ENCODE measurements at places on chromosomes 1 and 21. TPM values are rescaled to one million over a fixed set of nuclear protein-coding genes. Genes with fewer than 3 reads are reported as not detected.

The ETV3L gene
- not detected for total RNA-seq

DNA sequence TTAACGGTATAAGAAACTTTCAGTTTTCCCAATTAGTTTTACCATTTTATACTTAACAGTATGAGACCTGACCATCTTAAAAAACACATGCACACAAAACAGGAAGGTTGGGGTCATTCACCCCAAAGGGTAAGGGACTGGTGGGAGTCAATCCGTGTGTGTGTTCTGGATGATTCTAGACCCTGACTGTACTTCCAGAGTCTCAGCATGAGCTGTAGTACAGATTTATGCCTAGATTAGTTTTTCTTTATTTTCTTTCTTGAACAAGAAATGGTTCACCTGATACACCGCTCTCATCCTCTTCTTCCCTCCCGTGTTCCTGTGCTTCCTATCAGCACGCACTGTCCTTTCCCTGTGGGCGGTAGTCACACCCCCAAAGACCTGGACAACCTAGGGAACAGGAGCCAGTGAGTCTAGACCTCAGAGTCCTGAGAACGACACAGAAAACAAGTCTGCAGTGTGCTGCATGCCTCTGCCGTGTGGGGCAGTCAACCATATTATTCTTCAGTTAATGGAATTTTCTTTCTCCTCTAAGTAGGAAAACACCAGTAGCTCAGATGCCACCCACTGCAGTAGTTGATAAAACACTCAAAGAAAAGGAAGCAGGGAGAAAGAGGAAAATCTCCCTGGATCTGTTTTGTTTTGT lies 38.9 kb upstream of the MRPS6 start:
- no peak for DNase-seq
- H3K27me3 ChIP-seq = no peaks in the 10 kb centered on the region
- H3K4me3 ChIP-seq = no peak overlapping the region

The SERTAD4 gene
- 2.1 TPM for total RNA-seq

DNA sequence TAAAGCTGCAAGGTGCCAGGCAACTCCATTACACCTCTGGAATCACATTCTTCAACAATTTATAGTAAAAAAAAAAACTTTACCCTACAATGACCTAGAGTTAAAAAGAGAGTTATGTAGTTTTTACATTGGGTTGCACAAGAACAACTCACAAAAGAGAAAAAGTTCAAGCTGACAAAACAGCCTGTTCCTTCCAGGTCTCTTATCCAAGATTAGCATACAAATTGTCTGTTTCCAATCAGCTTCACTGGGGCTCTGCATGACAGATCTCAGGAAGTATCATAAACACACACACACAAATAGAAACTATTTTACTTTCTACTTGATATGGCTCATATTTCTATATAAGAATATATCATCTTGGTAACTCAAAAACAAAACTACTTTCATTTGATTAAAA lies 154.6 kb downstream of the PCNX2 start:
- no peaks in the 10 kb centered on the region for H3K36me3 ChIP-seq
- DNase-seq = no peak
- H3K27me3 ChIP-seq = no peaks in the 10 kb centered on the region
- H3K4me3 ChIP-seq = no peak overlapping the region
- H3K27ac ChIP-seq = no peak overlapping the region

The S100A5 gene
- total RNA-seq = not detected

- no peak for DNase-seq
- no peaks in the 10 kb centered on the region for H3K36me3 ChIP-seq
- peak overlapping the region; percentile 97 for H3K27ac ChIP-seq
- no peaks in the 10 kb centered on the region for H3K27me3 ChIP-seq
- peaks cover 65% of the 10 kb centered on the region for H3K4me1 ChIP-seq
Observed at GRCh38 chr1:179883745-179884138, 1.7 kb downstream of the TOR1AIP1 start.

- peaks cover 19% of the 10 kb centered on the region for H3K4me1 ChIP-seq
- no peak for DNase-seq
- no peak overlapping the region for H3K4me3 ChIP-seq
- no peaks in the 10 kb centered on the region for H3K36me3 ChIP-seq
- H3K27ac ChIP-seq = no peak overlapping the region
- no peaks in the 10 kb centered on the region for H3K27me3 ChIP-seq
Observed at GRCh38 chr1:183730886-183731573, 73.9 kb upstream of the RGL1 start.

DNA sequence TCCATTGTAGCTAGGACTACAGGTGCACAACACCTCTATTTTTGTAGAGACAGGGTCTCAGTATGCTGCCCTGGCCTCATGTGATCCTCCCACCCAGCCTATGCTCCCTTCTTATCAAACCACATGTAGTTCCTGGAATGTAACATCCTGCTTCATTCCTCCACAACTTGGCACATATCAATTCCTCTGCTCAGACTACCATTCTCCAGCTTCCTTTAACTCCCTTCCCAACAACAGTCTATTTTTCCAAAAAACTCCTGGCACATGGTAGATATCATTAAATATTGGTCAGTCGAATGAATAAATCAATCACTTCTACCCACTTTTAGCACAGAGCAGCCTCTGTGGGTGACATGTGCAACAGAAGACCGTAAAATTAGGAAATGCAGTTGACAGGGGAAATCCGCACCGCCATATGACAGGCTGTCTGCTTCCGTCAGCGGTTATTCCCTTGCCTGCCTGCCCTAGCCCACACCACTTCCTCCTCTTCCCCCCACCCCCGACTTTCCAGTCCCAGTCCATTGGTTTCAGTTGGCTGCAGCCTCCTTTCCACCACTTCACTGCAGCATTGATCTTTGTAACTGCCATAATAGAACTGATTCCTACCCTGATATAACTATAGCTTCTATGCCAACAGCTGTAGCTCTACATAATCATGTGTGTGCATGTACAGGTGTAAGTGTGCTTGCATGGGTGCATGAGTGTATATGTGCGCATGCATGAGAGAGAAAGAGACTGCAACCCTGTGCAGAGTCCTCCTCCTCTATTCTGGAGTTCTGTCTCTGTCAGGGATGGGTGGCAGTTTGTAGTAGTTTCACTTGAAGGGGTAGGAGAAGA lies 6.8 kb upstream of the AKR1A1 start:
- H3K27me3 ChIP-seq = no peaks in the 10 kb centered on the region
- H3K4me1 ChIP-seq = peaks cover 5% of the 10 kb centered on the region
- no peak overlapping the region for H3K4me3 ChIP-seq
- DNase-seq = no peak
- no peak overlapping the region for H3K27ac ChIP-seq

GRCh38 chr1:32142446-32143301 lies 34.8 kb downstream of the KPNA6 start:
- DNase-seq = peak; percentile 91
- H3K27me3 ChIP-seq = no peaks in the 10 kb centered on the region
- no peak overlapping the region for H3K4me3 ChIP-seq
- peak overlapping the region; percentile 62 for H3K27ac ChIP-seq

DNA sequence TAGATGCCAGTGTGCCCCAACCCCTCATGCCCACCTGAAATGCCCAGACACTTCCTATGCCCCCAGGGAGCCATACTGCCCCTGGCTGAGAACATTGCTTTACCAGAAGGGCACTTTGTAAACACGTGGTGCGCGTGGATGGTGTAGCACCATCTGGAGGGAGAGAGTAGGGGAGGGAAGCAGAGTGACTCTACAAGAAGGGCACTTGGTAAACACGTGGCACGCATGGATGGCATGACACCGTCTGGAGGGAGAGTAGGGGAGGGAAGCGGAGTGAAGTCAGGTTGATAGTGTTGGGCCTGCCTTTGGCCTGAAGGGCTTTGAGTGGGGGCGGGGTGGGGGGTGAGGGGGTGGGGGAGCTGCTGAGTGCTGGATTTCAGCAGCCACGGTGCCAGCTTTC lies 324.0 kb upstream of the VAMP3 start:
- H3K4me3 ChIP-seq = no peak overlapping the region

- no peak overlapping the region for H3K27ac ChIP-seq
- no peak for DNase-seq
- H3K4me1 ChIP-seq = no peaks in the 10 kb centered on the region
- H3K4me3 ChIP-seq = no peak overlapping the region
- H3K27me3 ChIP-seq = peaks cover 25% of the 10 kb centered on the region
Observed at GRCh38 chr1:230458509-230458908, 32.4 kb upstream of the PGBD5 start.

GRCh38 chr1:185281245-185281644 lies 35.8 kb downstream of the IVNS1ABP start:
- no peak overlapping the region for H3K4me3 ChIP-seq
- H3K4me1 ChIP-seq = peaks cover 14% of the 10 kb centered on the region
- H3K27ac ChIP-seq = no peak overlapping the region
- DNase-seq = no peak

- DNase-seq = no peak
- H3K27ac ChIP-seq = no peak overlapping the region
- H3K27me3 ChIP-seq = no peaks in the 10 kb centered on the region
- H3K36me3 ChIP-seq = no peaks in the 10 kb centered on the region
- H3K4me3 ChIP-seq = peak overlapping the region; percentile 85
- H3K4me1 ChIP-seq = peaks cover 74% of the 10 kb centered on the region
Observed at GRCh38 chr1:84502927-84503326, 3.3 kb upstream of the SPATA1 start.

The SPRR1B gene
- total RNA-seq = not detected

GRCh38 chr1:29532751-29533150 lies 296.4 kb downstream of the PTPRU start:
- H3K4me3 ChIP-seq = no peak overlapping the region
- peak; percentile 57 for DNase-seq
- no peak overlapping the region for H3K27ac ChIP-seq
- no peaks in the 10 kb centered on the region for H3K36me3 ChIP-seq

The FMN2 gene
- total RNA-seq = 1.3 TPM

The THRAP3 gene
- 90.3 TPM for total RNA-seq

The CAMSAP2 gene
- total RNA-seq = 40.3 TPM

DNA sequence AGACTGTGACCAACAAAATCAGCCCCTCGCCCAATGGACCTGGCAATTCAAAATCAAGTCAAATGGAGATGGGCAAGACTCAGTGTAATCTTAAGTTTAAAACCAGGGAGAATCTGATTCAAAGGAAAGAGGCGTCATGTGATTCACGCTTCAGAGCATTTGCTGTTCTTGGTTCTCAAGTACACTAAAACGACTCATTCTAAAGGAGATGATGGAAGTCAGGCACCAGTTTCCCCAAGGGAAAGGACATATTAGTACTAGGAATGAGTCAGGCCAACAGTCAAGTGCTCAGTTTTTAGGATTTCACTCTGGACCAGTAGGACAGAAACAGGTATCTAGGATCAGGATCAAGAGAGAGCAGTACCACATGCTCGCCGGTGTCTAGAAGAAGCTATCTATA lies 429.6 kb downstream of the PLPP3 start:
- H3K27me3 ChIP-seq = no peaks in the 10 kb centered on the region
- peaks cover 11% of the 10 kb centered on the region for H3K4me1 ChIP-seq
- DNase-seq = no peak
- H3K4me3 ChIP-seq = no peak overlapping the region
- no peak overlapping the region for H3K27ac ChIP-seq

DNA sequence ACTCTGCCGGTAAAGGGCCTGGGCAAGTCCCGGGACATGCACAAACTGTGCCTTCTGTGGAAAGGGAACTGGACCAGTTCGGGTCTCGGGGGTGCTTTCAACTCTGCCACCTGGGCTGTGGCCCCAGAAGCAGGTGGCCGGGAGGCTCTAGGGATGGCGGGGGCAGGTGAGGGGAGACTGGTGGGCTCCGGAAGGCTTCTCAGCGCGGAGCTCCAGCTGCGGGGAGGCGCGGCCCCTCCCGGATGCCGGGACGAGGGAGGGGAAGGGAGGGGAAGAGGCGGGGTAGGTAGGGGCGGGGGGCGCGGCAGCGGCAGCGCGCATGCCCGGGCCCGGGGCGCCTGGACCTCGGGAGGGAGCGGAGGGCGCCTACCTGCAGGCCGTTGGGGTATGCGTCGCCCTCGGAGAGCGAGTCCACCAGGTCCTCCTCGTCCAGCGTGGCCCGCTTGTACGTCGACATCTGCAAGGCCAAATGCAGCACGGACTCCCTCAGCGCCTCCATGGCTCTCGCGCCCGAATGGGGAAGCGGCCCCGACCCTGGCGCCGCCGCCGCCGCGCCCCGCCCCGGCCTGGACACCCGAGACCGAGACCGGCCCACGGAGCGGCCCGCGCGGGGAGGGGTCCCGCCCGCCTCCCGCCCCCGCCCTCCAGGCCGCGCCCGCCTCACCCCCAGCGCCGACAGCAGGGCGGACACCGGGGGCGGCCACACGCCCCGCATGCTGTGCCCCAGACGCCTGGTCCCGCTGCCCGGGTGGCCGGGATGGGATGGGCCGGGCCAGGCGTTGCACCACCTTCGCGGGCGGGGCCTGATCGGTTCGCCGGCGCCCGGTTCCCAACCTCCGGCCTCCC lies at the start of gene ECE1:
Gene ECE1 (minus strand): TSS at position 764 of the 846 bp plus-strand sequence. CDS start 49 bp downstream, at position 715.
- H3K27ac ChIP-seq = peak within 1 kb of the TSS; percentile 71
- no peaks in the 10 kb centered on the region for H3K36me3 ChIP-seq
- no peaks in the 10 kb centered on the region for H3K27me3 ChIP-seq
- no peak for DNase-seq
- H3K4me1 ChIP-seq = peaks cover 29% of the 10 kb centered on the region

GRCh38 chr21:37207441-37208009 lies 59.6 kb downstream of the VPS26C start:
- DNase-seq = no peak
- H3K36me3 ChIP-seq = peaks cover 7% of the 10 kb centered on the region
- peak overlapping the region; percentile 37 for H3K27ac ChIP-seq
- H3K4me3 ChIP-seq = peak overlapping the region; percentile 14
- H3K27me3 ChIP-seq = no peaks in the 10 kb centered on the region

DNA sequence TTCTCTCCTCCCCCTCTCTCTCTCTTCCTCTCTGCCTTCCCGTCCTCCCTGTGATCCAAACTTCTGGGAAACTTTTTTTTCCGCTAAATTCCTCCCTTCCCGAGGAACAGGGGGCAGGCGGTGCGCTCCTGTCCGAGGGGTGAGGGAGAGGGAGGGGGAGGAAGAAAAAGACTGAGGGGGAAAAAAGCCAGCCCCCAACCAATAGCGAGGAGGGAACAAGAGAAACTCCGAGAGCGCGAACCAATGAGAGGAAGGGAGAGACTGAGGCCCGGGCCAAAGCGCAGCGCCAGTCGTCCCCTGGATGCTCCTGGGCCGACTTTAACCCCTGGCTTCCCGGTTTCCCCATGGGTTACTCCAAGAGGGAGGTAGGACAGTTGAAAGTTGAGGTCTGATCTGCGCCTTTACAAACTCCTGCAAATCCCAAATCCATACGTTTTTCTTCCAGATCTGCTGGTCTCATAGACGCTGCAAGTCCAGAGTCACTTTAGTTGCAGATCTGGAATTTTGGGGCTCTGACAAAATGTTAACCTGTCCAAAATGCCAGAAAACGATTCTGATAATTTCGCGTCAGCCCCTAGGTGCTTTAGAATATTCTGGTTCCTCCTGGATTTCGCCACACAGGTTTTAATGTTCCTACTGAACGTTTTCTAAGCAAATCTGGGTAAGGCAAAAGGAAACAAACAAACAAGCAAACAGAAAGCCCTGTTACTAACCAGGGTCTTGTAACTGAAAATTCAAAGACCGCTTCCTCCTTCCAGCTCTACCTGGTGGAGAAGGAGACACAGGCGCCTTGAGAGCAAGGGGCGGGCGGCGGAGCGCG lies at the start of gene TBX15:
Gene TBX15 (minus strand): TSS at position 158 of the 820 bp plus-strand sequence. CDS start 548 bp downstream, outside the sequence.
- no peaks in the 10 kb centered on the region for H3K36me3 ChIP-seq
- H3K27ac ChIP-seq = peak within 1 kb of the TSS; percentile 41
- H3K27me3 ChIP-seq = peaks cover 98% of the 10 kb centered on the region
- H3K4me3 ChIP-seq = peak within 1 kb of the TSS; percentile 60
- no peak for DNase-seq

Measured in esophagus muscularis mucosa (tissue), 4 donors.